ENCODE measurements at places on chromosomes 5 and 9.

GRCh38 chr9:69857131-69857530 is 36.5 kb downstream of the CFAP95 start:
- H3K27me3 ChIP-seq: no peaks in the 10 kb centered on the region
- no peak overlapping the region for H3K4me3 ChIP-seq
- DNase-seq: no peak
- H3K36me3 ChIP-seq: no peaks in the 10 kb centered on the region

- no peaks in the 10 kb centered on the region for H3K4me1 ChIP-seq
- no peak overlapping the region for H3K4me3 ChIP-seq
- no peak for DNase-seq
Observed at GRCh38 chr5:97998941-97999340, 774.5 kb upstream of the RGMB start.

DNA sequence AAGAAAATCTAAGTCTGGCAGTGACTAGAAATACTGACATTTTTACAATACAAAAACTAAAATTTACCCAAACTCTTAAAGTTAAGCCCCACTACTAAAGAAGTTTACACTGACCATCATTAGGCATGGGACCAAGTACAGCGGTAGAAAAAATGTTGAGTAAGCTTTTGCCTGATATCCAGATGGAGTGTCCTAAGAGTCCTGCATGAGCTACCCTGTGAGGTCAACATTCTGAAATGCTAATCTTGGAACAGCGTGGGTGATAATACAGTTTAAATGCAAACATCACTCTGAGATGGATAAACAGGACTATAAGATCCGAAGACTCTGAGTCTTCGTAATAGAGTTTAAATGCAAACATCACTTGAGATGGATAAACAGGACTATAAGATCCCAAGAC is 189.7 kb downstream of the DCP2 start:
- no peaks in the 10 kb centered on the region for H3K4me1 ChIP-seq
- H3K27me3 ChIP-seq: no peaks in the 10 kb centered on the region
- no peak overlapping the region for H3K4me3 ChIP-seq
- no peaks in the 10 kb centered on the region for H3K36me3 ChIP-seq
- no peak for DNase-seq

GRCh38 chr5:1086137-1086536 is 25.7 kb downstream of the SLC12A7 start:
- H3K27me3 ChIP-seq: no peaks in the 10 kb centered on the region
- H3K27ac ChIP-seq: no peak overlapping the region
- H3K4me1 ChIP-seq: no peaks in the 10 kb centered on the region
- H3K36me3 ChIP-seq: peaks cover 18% of the 10 kb centered on the region

DNA sequence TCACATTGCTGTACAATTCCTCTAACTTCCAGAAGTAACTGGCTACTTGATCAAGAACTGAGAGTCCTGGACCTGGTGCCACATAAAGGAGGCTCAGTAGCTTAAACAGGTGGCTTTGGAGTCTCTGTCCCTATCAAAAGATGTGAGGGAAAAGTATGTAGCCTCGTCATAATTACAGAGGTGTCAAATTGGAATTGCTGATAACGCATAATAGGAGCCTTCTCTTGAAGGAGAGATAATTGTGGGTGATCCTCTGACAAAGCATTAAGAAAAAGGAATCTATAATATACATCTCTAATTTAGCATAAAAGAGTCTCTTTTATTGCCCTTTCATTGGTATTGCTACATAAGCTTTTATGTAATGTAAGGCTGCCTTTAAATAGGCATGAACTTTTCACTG is 1246.4 kb upstream of the CDH9 start:
- no peaks in the 10 kb centered on the region for H3K36me3 ChIP-seq
- H3K27me3 ChIP-seq: no peaks in the 10 kb centered on the region
- no peak overlapping the region for H3K27ac ChIP-seq
- no peaks in the 10 kb centered on the region for H3K4me1 ChIP-seq
- no peak overlapping the region for H3K4me3 ChIP-seq
- no peak for DNase-seq

DNA sequence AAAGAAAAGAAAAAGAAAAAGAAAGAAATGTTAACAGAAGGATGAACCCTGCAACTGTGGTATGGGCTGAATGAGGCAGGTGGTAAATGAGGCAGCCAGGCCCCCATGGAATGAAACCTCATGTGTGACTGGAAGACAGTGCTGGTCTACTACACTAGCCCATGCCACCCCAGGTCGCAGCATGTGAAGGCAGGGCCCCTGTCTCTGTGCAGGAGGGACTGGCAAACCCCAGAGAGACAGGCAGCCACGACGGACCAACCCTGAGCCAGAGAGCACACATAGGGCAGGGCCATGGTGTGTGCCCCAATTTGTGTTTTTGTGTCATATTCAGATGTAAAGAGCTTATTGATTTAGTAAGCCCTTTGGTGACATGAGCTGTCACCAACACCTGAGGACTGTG is 198.5 kb downstream of the FBN2 start:
- no peaks in the 10 kb centered on the region for H3K27me3 ChIP-seq
- no peaks in the 10 kb centered on the region for H3K36me3 ChIP-seq
- DNase-seq: no peak
- no peaks in the 10 kb centered on the region for H3K4me1 ChIP-seq
- no peak overlapping the region for H3K27ac ChIP-seq
- no peak overlapping the region for H3K4me3 ChIP-seq

DNA sequence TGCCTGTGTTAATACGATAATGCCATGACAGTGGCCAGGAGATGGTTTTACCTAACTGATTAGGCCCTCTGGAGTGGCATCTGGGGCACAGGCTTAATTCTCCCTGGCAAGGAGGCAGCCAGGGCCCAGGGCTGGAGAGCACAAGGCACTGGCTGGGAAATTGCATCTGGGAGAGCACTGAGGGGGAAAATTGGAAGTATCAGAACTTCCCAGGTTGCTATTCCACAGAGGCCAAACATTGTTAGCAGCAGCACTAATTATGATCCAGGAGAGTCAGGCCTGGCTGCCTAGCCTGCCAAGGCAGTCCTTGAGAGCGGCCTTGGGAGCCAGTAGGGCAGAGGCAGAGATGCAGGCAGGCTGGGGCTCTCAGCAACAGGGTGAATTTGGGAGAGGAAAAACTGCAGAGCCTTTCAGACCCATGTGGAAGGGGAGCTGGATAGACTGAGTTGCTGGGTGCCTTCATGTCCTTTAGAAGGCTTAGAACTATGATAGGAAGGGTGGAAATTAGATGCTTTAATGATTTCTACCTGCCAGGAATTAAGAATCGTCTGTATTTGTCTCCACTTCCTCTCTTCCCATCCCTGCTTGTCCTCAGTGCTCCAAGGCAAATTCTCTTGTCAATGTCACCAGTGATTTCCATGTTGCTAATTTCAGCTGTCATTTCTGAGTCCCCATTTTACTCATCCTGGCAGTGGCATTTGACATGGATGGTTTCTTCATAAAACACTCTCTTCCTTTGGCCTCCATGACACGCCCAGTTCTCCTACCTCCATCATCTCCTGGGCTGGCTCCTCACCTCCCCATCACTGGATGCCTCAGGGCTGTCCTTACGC is 56.1 kb upstream of the HSPA9 start:
- H3K4me1 ChIP-seq: no peaks in the 10 kb centered on the region
- no peak overlapping the region for H3K4me3 ChIP-seq
- no peaks in the 10 kb centered on the region for H3K36me3 ChIP-seq
- peaks cover 4% of the 10 kb centered on the region for H3K27me3 ChIP-seq

DNA sequence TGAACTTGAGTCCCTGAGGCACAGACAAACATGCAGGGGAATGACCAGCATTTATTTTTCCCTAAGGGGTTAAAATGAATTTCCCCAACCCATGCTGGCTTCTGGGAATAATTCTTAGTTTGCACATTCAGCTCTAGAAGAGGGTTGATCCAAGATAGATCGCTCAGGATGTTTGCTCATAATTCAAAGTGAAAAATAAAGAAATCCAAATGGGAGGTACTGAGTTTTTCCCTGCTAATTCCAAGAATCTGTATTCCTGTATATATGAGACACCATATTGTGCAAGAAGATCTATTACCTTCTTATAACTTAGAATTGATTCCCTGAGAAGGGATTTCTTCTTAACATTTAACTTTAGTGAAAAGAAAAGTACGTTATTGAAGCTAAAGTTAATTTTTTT is 96.2 kb downstream of the VCAN start:
- no peaks in the 10 kb centered on the region for H3K36me3 ChIP-seq
- H3K27ac ChIP-seq: no peak overlapping the region
- no peaks in the 10 kb centered on the region for H3K27me3 ChIP-seq
- no peak overlapping the region for H3K4me3 ChIP-seq
- no peak for DNase-seq
- H3K4me1 ChIP-seq: no peaks in the 10 kb centered on the region

GRCh38 chr5:147417135-147417813 is 92.6 kb downstream of the DPYSL3 start:
- no peaks in the 10 kb centered on the region for H3K36me3 ChIP-seq
- no peak overlapping the region for H3K27ac ChIP-seq
- no peak overlapping the region for H3K4me3 ChIP-seq
- H3K27me3 ChIP-seq: no peaks in the 10 kb centered on the region

- H3K4me1 ChIP-seq: no peaks in the 10 kb centered on the region
- H3K27ac ChIP-seq: no peak overlapping the region
- no peaks in the 10 kb centered on the region for H3K36me3 ChIP-seq
- H3K4me3 ChIP-seq: no peak overlapping the region
- H3K27me3 ChIP-seq: no peaks in the 10 kb centered on the region
- DNase-seq: no peak
Observed at GRCh38 chr5:87526131-87526530, 113.4 kb upstream of the CCNH start.

DNA sequence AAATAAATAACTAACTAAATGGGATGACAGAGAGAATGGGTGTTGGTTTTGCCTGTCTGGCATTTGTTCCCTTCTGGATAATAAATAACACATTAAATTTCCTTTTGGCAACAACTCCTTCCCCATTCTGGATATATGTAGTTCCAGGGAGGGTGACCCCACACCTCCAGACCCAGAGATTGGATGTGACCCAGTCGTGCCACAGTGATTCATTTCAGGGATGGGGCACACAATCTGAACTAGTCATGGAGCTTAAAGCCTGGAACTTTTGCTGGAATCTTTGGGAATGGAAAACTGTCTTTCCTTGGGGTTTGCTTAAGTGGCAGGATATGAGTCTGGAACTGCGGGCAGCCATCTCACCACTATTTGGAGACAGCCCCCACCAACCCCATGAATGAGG is 11.3 kb downstream of the KLF9 start:
- no peak overlapping the region for H3K4me3 ChIP-seq
- peaks cover 87% of the 10 kb centered on the region for H3K4me1 ChIP-seq
- DNase-seq: no peak
- H3K27ac ChIP-seq: no peak overlapping the region
- no peaks in the 10 kb centered on the region for H3K36me3 ChIP-seq

GRCh38 chr5:139181835-139182452 is 16.2 kb downstream of the SIL1 start:
- no peak overlapping the region for H3K27ac ChIP-seq
- H3K27me3 ChIP-seq: no peaks in the 10 kb centered on the region
- H3K36me3 ChIP-seq: no peaks in the 10 kb centered on the region
- H3K4me3 ChIP-seq: no peak overlapping the region
- no peaks in the 10 kb centered on the region for H3K4me1 ChIP-seq
- DNase-seq: no peak

DNA sequence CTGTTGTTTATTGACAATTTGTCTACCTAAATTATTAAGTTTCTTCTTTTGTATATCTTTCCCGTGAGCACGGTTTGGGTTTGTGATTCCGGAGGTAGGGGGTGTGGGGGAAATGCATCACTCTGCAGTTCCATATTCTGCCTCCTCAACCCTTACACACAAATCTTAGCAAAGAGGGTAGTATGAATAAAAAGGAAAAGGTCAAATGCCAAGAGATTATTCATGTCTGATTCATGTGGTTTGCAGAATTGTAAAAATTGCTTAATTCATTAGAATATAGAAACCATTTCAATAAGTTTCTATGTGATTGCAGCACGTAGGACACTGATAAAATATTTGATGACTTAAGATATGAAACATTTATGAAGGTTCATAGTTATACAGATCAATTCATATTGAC is 601.9 kb downstream of the SEMA5A start:
- no peak overlapping the region for H3K27ac ChIP-seq
- H3K4me1 ChIP-seq: no peaks in the 10 kb centered on the region
- H3K4me3 ChIP-seq: no peak overlapping the region

- peaks cover 36% of the 10 kb centered on the region for H3K4me1 ChIP-seq
- no peaks in the 10 kb centered on the region for H3K27me3 ChIP-seq
- no peak for DNase-seq
- H3K36me3 ChIP-seq: no peaks in the 10 kb centered on the region
Observed at GRCh38 chr5:138366632-138367382, 14.3 kb downstream of the KDM3B start.
